ENCODE measurements at places on chromosomes 6 and 20.

- no peak for DNase-seq
These were observed 504.3 kb upstream of the SLC35B3 start for GRCh38 chr6:8939615-8940014.

DNA sequence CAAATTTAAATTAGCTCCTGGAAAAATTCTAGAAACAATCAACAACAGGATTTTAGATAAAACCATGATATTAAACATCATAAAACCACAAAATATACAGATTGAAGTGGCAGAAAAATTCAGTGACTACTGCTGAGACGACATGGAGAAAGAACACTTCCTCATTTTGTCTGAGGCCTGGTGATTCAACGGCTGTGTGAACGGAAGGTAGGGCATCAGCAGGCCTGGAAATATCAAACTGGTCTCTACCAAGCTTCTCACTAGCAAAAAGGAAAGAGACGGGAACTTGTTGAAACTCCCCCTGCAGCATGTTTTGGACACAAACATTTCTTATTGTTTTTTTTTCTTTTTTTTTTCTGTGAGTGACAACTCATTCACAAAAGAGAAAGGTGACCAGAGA lies 58.0 kb upstream of the AHI1 start:
- no peak for DNase-seq

DNA sequence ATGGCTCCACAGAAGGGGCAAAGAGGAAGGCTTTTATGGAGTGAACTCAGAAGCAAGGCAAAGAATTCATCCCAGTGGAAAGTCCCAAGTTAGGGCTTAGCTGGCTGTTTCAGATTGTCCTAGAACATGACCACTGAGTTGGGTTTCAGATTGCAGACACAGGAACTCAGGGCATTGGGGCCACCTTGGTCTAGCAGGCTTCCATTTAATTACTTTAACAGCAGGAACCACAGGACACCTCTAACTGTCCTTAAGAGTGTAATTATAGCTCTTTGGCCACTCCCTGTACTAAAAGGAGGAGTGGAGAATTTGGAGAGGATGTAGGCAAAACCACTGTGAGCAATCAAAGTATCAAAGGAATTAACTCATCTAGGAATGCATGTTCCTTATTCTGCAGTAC lies 150.6 kb upstream of the AGPAT4 start:
- no peak for DNase-seq

GRCh38 chr20:40524071-40524470 lies 165.0 kb downstream of the MAFB start:
- no peak for DNase-seq

DNA sequence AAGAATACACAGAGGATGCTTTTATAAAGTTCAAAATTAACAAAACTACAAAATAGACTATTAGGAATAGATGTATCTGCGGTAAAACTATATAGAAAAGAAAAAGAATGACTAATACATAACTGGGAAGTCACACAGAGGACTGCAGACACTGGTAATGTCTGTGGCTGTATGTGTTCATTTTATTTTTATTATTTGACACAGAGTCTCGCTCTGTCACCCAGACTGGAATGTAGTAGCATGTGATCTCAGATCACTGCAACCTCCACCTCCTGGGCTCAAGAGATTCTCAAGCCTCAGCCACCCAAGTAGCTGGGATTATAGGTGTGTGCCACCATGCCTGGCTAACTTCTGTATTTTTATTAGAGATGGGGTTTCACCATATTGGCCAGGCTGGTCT lies 38.9 kb downstream of the ESF1 start:
- no peak for DNase-seq

- DNase-seq = no peak
These were observed 245.7 kb downstream of the RNF144B start for GRCh38 chr6:18632670-18633410.

- no peak for DNase-seq
These were observed 79.0 kb upstream of the EEF1E1 start for GRCh38 chr6:8181160-8181881.

DNA sequence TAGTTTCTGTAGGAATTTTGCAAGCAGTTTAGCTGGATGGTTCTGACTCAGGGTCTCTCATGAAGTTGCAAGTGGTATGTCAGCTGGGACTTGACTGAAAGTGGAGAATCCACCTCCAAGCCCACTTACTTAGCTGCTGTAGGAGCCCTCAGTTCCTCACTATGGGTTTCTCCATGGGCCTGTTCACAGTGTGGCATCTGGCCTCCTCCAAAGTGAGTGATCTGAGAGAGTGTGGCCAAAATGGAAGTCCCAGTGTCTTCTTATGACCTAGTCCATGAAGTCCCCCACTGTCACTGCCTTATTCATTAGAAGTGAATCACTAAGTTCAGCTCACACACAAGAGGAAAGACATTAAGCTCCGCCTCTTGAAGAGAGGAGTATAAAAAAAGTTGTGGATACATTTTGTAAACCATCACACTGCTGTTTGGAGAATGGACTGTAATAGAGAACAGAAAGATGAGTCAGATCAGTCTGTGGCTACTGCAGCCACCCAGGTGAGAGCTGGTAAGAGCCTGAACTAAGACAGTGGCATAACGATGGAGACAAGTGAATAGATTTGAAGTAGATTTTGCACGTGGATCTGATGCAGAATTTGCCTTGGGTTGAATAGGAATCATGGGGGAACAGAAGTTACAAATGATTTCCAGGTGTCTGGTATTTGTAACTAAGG lies 4.9 kb upstream of the NELFCD start:
- no peak for DNase-seq

Data from stimulated activated CD8-positive, alpha-beta memory T cell treated with anti-CD3 and anti-CD28 coated beads, Interleukin-15, amount 100 ng/mL, for 1 hour (primary cell).